ENCODE measurements at places on chromosomes 5 and 9.

GRCh38 chr5:9878206-9878605 lies 248.1 kb upstream of the TAS2R1 start:
- DNase-seq = no peak

DNA sequence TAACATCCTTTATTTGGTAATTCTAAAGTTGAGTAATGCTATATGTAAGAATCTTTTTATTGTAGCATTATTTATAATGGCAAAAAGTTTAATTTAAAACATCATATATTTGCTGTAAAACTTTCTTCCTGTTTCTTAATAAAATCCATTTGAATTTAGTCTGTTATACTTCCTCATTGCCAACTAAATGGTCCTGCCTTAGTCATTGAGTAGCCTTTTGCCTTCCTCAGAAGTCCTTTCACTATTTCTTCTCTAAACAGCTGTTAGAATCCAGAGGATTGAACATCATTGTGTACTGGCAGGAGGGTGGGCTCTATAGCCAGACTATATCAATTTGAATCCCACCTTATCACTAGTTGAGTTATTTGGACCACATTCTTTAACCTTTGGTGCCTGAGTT lies 11.0 kb downstream of the SLC44A1 start:
- no peak for DNase-seq

GRCh38 chr9:129602598-129603415 lies 18.1 kb downstream of the C9orf50 start:
- no peak for DNase-seq

- no peak for DNase-seq
These were observed 12.6 kb upstream of the MUSK start for GRCh38 chr9:110655754-110656641.

- DNase-seq = no peak
These were observed 73.8 kb downstream of the MAPKAP1 start for GRCh38 chr9:125633116-125633745.

- no peak for DNase-seq
These were observed 18.7 kb upstream of the NRARP start for GRCh38 chr9:137320555-137321384.

DNA sequence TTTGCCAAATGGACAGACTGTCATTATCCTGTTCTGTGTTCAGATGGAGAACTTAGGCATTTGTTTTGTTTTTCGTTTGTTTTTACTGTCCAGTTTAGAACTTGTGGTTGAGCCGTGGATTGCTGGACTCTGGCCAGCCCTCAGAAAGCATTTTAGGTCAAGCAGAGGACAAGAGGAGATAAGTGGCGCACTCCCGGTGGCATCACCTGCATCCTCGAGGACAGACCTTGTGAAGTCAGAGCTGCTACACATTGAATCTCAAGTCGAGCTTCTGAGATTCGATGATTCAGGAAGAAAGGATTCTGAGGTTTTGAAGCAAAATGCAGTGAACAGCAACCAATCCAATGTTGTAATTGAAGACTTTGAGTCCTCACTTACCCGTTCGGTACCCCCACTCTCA lies 8.9 kb downstream of the MTRR start:
- no peak for DNase-seq

- no peak for DNase-seq
These were observed 3.4 kb downstream of the PCDHGC5 start for GRCh38 chr5:141492168-141492885.

GRCh38 chr5:170296036-170296934 lies 1.3 kb downstream of the LCP2 start:
- no peak for DNase-seq

DNA sequence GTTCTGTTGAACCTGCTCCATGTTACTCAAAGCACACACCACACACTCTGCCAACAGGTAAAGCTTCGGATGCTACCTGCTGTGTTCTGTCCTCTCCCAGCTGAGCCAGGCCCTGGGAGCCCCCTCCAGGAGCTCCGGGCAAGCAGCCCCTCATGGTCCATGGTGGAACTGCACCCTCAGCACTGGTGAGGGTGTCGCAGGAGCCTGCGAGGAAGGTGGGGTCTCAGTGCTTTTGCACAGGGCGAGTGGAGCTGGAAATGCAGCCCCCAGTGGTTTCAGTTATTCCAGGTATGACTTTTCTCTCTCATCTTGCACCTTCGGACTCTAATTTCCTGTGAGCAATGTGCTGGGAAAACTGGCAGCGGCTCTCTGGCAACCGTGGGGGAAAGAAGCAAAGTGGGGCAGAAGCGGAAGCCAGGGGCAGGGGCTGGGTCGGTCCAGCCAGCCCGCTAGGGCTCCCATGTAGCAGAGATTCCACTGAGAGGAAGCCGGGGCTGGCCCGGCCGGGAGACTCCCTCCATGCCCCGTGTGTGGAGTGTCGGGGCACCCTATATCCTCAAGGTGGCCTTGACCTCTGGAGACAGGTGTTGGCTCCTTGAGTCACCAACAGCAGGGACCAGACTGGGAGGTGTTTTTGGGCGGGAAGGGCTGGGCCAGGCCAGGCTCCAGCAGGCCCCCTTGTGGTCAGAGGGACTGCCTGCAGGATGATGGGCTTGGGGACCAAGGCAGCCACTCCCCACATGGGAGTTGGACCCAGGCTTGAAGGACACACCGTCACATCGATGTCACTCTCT lies 75.6 kb upstream of the PRSS3 start:
- DNase-seq = peak; percentile 20

DNA sequence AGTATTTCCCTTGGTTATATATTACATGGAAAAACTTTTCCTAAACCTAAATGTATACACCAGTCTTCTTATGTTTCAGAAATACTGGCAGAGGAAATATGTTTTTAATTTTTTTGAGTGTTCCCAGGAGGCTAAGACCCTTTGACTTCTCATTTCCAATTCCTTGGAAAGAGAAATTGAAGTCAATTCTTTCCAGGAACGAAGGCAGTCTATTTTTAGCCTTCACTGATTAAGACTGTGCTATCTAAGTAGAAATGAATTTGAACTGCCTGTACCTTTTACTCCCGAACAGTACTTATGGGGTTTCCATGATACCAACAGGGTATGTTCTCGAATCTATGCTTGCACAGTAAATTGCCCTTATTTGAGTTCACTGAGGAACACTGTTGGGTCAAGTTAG lies 340.3 kb upstream of the CD180 start:
- DNase-seq = no peak

- DNase-seq = no peak
These were observed 47.4 kb downstream of the HCN1 start for GRCh38 chr5:45648744-45649143.

DNA sequence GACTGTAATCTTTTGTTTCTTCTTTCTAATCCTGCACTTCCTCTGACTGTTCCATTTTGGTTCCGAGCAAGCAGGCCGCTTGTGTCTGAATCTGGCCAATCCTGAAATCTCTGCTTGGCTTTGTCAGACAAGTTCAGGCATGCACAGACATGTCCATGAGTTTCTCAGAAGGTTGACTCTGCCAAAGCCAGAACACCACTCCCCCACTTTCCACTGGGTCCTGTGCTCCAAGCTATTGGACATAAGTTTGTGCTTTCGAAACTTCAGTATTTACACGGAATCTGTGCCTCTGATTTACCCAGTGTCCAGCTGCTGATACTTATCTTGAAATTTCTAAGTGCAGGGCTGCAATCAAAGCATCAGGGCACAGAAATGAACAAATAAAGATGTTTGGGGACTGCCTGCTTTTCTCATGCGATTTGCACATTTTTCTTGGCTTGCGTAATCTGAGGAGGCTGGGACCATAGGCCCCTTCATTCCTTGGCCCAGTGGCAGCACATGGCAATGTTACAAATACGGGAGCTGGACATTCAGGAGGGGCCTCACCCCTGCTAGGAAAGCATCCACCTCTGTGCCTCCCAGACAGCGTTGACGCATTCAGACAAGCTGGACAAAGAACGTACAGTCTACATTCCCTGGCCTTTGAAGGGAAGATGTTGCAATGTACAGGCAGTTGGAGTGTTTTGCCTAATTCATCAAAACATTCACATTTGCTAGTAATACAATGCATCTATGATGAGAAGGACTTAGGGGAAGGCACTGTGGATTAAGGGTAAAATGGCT lies 209.2 kb upstream of the PAPPA start:
- no peak for DNase-seq

- DNase-seq = no peak
These were observed 450.4 kb upstream of the CTNND2 start for GRCh38 chr5:12354686-12355085.

DNA sequence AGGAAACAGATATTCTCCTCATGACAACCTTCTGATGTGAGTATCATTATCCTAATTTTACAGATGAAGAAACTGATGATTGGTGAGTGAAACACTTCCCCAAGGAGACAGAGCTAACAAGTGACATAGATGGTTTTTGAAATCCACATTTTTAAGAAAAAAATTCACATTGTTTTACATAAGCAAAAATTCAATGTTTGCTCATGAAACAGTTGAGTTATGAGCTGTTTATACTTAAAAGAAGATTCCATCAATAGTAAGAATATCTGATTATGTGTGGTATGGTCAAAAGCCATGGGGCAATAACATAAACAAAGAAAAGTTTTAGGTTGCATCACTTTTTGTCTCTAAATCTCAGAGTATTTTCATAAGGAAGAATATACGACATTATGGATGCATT lies 167.9 kb upstream of the PAPPA start:
- no peak for DNase-seq

GRCh38 chr9:35258660-35259474 lies 97.1 kb downstream of the UNC13B start:
- peak; percentile 7 for DNase-seq

- DNase-seq = no peak
These were observed 16.1 kb upstream of the RAI14 start for GRCh38 chr5:34639852-34640626.

GRCh38 chr5:131441184-131441583 lies 177.3 kb downstream of the CDC42SE2 start:
- DNase-seq = no peak

- peak; percentile 62 for DNase-seq
These were observed 48.7 kb upstream of the PSD2 start for GRCh38 chr5:139746691-139747582.

DNA sequence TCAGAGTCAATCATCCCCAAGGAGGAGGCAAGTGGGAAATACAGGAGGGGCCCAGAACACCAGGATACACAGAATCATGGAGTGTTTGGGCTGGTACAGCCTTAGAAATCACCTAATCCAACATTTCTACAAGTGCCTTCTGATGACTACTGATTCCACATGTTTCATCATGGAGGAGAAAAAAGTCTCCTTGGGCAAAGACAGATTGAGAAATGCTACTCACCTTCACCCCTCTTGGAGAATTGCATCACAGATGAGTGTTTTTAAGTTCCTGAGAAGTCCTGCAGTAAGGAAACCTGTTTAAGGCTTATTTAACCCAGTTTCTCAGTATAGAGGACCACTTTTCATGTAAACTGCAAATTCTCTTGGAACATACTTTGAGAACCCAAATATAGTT lies 2.2 kb upstream of the SLIT3 start:
- DNase-seq = no peak

- DNase-seq = no peak
These were observed 138.6 kb upstream of the PLCXD3 start for GRCh38 chr5:41648996-41649395.

- no peak for DNase-seq
These were observed 7.9 kb upstream of the ENG start for GRCh38 chr9:127862075-127863011.

- no peak for DNase-seq
These were observed 19.7 kb downstream of the TUSC1 start for GRCh38 chr9:25658571-25658970.

- DNase-seq = no peak
These were observed 7.6 kb upstream of the HMGCS1 start for GRCh38 chr5:43320846-43321245.

DNA sequence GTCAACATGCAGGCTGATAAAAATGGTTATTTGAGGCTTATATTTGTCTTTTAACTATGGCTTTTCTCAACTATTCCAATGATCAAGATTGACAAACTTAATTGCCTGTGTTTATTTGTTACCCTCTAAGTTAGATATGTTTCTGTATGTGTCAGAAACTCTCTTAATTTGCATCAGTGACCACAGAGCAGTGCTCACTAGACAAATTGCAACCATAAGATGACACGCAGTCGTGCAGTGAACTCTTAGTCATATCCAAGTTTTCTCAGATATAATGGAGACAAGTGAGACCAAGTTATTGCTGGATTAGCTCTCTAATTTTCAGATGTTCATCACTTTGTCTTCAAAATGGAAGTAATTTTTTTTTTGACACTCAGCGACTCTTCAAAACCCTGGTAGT lies 342.2 kb upstream of the RFX3 start:
- no peak for DNase-seq

GRCh38 chr5:128409166-128409800 lies 128.8 kb downstream of the FBN2 start:
- DNase-seq = no peak

DNA sequence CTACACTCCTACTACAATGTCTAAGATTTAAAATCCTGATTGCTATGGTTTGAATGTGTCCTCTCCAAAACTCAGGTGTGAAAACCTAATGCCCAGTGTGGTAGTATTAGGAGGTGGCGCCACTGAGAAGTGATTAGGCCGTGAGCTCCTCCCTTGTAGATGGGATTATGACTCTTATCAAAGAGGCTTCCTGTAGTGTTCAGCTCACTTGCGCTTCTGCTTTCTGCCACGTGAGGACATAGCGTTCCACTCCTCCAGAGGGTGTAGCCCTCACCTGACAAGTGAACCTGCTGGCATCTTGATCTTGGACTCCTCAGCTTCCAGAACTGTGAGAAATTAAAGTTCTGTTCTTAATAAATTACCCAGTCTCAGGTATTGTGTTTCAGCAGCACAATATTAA lies 33.0 kb upstream of the WHRN start:
- DNase-seq = no peak

DNA sequence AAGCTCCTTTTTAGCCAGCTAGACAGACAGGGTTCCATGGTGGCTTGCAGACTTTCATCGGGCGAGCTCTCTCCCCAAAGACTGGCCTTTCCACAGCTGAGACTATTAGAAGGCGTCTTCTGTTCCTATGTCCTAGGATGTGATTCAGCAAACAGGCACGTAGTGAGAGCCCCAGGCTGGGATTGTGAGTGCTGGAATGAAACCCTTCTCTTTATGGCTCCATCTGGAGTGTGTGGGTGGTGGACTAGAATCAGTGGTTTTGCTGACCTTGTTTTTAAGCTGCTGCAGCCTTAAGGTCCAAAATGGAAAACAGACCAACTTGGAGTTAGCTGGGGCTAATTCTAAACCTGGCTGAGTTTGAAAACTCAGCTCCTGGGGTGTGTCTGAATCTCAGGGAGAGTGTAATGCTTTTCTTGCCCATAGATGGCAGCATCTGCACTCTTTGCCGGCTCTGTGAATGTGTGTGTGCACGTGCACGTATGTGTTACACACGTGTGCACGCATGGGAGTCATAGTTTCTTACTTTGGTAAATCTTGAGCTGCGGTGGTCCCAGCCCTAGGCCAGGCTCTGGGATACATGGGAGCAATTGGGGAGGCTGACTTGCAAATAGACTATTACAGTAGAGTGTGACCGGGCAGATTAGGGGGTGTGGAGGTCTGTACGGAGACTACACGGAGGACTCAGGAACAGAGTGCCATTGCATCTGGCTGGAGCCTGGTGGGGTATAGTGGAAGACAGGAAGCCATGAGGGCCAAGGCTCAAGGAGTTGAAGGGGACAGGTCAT lies 10.7 kb downstream of the GSN start:
- DNase-seq = no peak

GRCh38 chr5:6722015-6722414 lies 8.8 kb downstream of the TENT4A start:
- no peak for DNase-seq

Measured in stimulated activated CD8-positive, alpha-beta memory T cell treated with anti-CD3 and anti-CD28 coated beads, Interleukin-7, amount 100 ng/mL, for 48 hours (primary cell).